Smooth muscle cell of the coronary artery (primary cell): ENCODE measurements at places on chromosomes 11 and 22. TPM values are rescaled to one million over a fixed set of nuclear protein-coding genes. Genes with fewer than 3 reads are reported as not detected.

Gene HEPN1
- total RNA-seq = 0.08 TPM in 1 of 2 replicates, not detected in the other

Gene DAGLA
- total RNA-seq = 0.98 and 1.6 TPM in 2 replicates

Gene MFRP
- total RNA-seq = under 0.01 TPM in 1 of 2 replicates, not detected in the other

Gene SLC22A6
- not detected in 2 replicates for total RNA-seq

Gene NEFH
- 0.08 and 0.23 TPM in 2 replicates for total RNA-seq

Gene ZNRF3
- 1.9 and 2.3 TPM in 2 replicates for total RNA-seq

Gene HMGXB4
- 10.8 and 12.2 TPM in 2 replicates for total RNA-seq

Gene C11orf91
- not detected in 2 replicates for total RNA-seq
